Esophagus muscularis mucosa (tissue), 4 donors: ENCODE measurements at places on chromosomes 12 and 14. TPM values are rescaled to one million over a fixed set of nuclear protein-coding genes. Genes with fewer than 3 reads are reported as not detected.

The FBXW8 gene
- total RNA-seq = 13.7 TPM

DNA sequence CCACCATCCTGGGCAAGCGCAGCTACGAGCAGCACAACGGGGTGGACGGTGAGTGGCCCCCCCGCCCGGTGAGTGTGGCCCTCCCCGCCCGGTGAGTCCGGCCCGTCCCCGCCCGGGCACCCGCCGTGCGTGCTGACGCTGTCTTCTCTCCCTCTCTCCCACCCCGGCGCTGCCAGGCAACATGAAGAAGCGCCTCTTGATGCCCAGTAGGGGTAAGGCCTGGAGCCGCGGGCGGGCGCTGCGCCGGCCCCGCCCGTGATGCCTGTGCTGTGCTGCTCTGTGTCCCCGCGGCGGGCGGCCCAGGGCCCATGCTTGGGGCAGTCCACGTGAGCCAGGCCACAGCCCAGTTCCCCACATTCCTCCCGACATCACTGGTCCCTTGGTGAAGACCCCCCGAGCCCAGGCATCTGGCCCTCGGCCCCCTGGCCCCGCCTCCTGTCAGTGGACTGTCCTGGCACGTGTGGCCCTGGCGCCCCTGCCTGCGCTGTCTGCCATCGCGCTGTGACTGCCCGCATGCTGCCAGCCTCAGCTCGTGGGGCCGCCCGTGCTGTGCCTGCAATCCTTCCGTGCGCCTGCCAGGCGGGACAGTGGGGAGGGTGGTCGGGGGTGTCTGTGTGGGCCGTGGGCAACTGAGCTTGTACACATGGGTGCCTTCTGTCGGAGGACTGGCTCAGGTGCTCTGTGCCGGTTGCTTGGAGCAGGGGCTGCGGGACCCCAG is 7.9 kb upstream of the CRIP2 start:
- no peaks in the 10 kb centered on the region for H3K27me3 ChIP-seq
- no peak overlapping the region for H3K4me3 ChIP-seq
- H3K4me1 ChIP-seq = peaks cover 42% of the 10 kb centered on the region
- no peak for DNase-seq
- no peak overlapping the region for H3K27ac ChIP-seq
- peaks cover 90% of the 10 kb centered on the region for H3K36me3 ChIP-seq

- peaks cover 5% of the 10 kb centered on the region for H3K36me3 ChIP-seq
- peaks cover 42% of the 10 kb centered on the region for H3K4me1 ChIP-seq
- peak overlapping the region; percentile 91 for H3K4me3 ChIP-seq
- no peak for DNase-seq
Observed at GRCh38 chr12:107761502-107761904, 566 bp upstream of the PRDM4 start.

DNA sequence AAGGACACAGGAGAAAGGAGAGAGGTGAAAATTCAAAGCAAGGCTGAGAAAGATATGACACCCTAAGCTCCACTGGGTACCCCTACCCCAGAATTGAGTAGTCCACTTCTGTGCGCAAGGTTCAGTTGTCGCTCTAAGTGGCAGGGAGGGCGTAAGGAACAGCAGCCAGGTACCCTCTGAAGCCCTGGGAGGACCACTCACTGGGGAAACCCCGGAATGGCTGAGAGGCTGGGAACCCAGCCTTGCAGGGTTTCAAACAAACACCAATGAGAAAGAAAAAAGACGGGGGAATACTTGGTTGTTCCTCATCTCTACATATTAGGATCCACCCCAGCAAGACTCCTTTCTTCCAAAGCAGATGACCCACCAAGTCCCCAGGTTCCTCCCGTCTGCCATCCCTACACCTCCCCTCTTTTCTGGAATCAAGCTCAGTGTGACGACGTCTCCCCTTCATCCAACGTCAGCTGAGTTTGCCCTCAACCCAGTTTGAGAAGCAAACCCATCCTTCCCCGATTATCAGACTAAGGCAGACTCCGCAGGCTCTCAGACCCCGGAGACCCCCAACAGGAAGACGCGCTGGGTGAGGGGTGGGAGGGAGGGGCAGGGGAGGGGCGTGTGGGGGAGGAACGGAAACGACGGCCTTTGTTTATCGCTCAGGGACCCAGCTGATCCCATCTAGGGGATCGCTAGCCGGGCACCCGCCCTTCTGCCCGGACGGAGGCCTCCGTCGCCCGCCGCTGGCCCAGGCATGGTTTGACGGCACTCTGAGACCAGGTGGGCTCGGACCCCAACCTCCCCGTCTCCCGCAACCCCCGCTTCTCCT is 795 bp downstream of the LMBR1L start:
- H3K4me3 ChIP-seq = peak overlapping the region; percentile 89
- no peaks in the 10 kb centered on the region for H3K27me3 ChIP-seq
- no peak for DNase-seq
- no peaks in the 10 kb centered on the region for H3K36me3 ChIP-seq

DNA sequence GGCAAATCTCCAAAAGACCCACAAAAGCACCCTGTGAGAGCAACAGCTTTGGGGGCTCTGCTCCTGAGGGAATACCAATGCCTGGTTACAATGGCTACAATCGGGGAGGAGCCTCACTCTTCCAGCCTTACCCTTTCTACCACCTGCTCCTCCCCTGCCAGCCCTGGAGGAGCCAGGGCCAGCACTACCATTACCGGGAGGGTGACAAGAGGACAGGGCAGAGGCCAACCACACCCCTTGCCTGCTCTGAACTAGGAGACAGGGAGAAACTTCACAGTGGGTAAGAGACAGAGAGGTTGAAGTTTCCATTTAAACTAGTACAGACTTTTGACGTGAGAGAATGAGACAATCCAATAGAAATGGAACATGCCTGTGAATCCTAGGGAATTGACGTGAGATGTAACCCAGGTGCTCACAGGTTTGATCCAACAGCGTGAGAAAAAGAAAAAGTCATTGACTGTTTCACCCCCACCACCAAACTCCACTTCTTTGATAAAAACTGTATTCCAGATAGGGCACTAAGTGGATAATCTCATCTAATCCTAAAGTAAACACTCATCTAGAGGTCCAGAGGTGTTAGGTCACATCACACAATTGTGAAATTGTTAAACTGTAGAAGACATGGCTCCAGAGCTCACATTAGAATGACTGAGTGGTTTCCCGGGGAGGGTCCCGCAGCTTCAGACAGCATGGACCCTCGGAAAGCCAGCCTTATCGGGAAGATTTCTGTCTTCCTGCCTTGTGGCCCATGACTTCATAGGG is 8.4 kb upstream of the TC2N start:
- peaks cover 25% of the 10 kb centered on the region for H3K4me1 ChIP-seq
- H3K27ac ChIP-seq = no peak overlapping the region
- H3K4me3 ChIP-seq = no peak overlapping the region
- H3K27me3 ChIP-seq = no peaks in the 10 kb centered on the region

The TSHR gene
- total RNA-seq = not detected

The HSPA2 gene
- total RNA-seq = 334 TPM

DNA sequence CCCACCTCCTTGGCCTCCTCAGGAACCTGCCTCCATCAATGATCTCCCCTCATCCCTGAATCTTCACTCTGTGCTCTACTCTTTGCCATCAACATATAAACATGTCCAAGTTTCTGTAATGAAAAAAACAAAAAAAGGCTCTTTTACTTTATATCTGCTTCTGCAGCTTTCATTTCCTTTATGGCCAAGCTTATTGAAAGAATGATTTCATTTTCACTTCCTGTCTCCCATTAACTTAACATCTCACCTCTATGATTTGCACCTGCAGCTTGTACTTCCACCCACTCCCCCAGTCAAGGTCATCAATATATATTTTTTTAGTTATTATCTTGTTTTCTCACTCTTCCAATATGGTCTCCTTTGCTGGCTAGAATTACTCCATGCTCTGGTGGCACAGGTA is 15.6 kb upstream of the RNU6-7 start:
- no peaks in the 10 kb centered on the region for H3K4me1 ChIP-seq
- H3K27me3 ChIP-seq = no peaks in the 10 kb centered on the region
- DNase-seq = no peak
- H3K36me3 ChIP-seq = no peaks in the 10 kb centered on the region

DNA sequence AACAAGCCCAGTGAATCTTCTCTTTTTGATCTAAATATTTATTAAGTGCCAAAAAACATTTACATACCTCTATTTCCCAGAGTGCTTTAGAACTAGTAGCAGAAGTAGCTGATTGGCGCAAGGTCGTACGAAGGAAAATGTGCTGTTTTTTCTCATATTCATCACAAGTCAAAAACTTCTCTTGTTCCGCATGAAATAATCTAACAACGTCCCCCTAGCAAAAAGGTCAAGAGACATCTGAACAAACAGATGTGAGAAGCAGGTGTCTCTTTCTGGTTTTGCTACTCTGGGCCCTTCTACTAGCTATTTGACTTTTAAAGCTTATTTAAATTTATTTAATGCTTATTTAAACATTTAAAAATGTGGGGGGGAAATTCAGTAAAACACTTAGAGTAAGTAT is 117.8 kb downstream of the ITPR2 start:
- no peak overlapping the region for H3K27ac ChIP-seq
- no peaks in the 10 kb centered on the region for H3K36me3 ChIP-seq
- DNase-seq = no peak

DNA sequence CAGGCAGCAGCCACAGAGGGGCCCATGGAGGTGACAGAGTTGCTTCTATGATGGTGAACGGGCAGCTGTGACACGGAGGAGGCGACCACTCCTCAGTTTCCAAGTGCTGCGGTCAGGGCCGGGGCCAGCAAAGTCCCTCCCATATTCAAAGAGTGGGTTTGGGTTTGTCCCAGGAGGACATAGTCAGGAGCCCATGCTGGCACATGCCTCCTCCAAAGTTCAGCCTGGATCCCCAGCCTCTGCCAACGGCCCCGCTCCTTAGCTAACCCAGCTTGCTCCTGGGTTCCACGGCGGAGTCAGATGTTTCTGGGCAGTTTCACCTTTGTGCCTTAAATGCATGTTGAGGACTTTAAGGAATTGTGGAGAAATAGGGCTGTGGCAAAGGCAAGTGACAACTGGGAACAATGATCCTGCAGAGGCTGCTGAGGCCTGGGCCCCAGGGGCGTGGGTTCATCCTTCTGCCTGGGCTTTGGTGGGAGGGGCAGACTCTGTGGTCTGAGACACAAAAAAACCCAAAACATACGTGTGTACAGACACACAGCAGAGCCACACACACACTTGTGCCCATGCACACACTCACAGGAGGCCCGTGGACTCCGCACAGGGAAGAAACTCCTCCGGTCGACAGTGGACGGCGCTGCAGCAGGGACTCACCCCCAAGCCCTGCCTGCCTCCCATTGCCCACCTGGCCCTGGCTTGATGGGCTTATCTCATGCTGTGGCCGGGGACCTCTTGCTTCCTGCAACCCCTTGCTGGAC is 399.4 kb downstream of the TMEM121 start:
- no peak overlapping the region for H3K27ac ChIP-seq
- H3K27me3 ChIP-seq = no peaks in the 10 kb centered on the region
- H3K36me3 ChIP-seq = no peaks in the 10 kb centered on the region
- DNase-seq = no peak
- H3K4me3 ChIP-seq = no peak overlapping the region

The CMA1 gene
- total RNA-seq = 2.6 TPM

DNA sequence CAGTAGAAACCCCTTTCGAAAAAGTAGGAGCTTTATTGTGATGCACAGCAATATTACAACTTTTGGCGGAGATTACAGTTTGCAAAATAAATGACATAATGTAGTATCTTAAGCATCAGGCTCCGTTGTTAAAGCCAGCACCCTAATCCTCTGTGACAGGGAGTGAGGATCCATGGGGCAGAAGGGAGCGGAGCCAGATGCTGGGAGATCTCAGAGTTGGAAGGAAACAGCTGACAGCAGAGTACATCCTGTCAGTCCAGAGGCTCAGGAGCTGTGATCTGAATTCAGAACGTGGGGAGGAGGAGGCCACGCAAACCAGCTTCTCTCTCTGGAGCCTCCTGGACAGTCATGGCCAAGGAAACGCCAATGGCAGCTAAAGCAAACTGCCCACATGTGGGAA is 55.7 kb downstream of the TMTC1 start:
- H3K4me1 ChIP-seq = peaks cover 83% of the 10 kb centered on the region
- peak overlapping the region; percentile 58 for H3K27ac ChIP-seq
- DNase-seq = no peak
- no peaks in the 10 kb centered on the region for H3K36me3 ChIP-seq

- H3K27ac ChIP-seq = no peak overlapping the region
- H3K36me3 ChIP-seq = no peaks in the 10 kb centered on the region
- no peak overlapping the region for H3K4me3 ChIP-seq
- no peak for DNase-seq
- H3K27me3 ChIP-seq = no peaks in the 10 kb centered on the region
Observed at GRCh38 chr14:39773387-39774126, 341.3 kb upstream of the FBXO33 start.

- no peak overlapping the region for H3K4me3 ChIP-seq
- H3K27ac ChIP-seq = no peak overlapping the region
- H3K4me1 ChIP-seq = peaks cover 8% of the 10 kb centered on the region
- DNase-seq = no peak
- no peaks in the 10 kb centered on the region for H3K36me3 ChIP-seq
Observed at GRCh38 chr12:39178837-39179236, 264.1 kb downstream of the KIF21A start.

DNA sequence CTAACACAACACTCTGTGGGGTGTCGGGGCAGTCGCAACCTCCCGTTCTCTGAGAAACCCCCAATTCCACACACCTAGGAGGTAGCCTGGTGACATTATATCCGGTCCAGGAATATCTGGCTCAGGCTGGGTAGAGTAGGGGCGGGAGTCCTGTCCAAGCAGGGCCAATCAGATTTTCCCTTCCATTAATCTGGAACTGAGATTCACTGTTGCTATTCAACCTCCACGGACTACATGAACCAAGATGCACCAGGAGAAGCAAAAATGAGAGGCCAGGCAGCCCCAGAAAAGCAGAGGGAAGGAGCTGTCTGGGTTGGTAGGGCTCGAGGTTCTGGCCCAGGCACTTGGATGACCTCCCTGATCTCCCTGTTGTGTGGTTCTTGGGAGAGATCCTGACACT is 51.0 kb downstream of the NINJ2 start:
- H3K4me3 ChIP-seq = no peak overlapping the region
- no peak overlapping the region for H3K27ac ChIP-seq
- H3K27me3 ChIP-seq = no peaks in the 10 kb centered on the region
- peaks cover 53% of the 10 kb centered on the region for H3K4me1 ChIP-seq
- no peaks in the 10 kb centered on the region for H3K36me3 ChIP-seq

The SSPN gene
- 36.4 TPM for total RNA-seq

GRCh38 chr12:41103614-41104013 is 84.5 kb upstream of the PDZRN4 start:
- H3K36me3 ChIP-seq = no peaks in the 10 kb centered on the region
- no peak for DNase-seq
- H3K4me3 ChIP-seq = no peak overlapping the region
- H3K27me3 ChIP-seq = no peaks in the 10 kb centered on the region
- H3K27ac ChIP-seq = no peak overlapping the region

GRCh38 chr12:10501030-10501429 is 4.7 kb upstream of the EIF2S3B start:
- H3K4me1 ChIP-seq = no peaks in the 10 kb centered on the region
- H3K27ac ChIP-seq = no peak overlapping the region
- DNase-seq = no peak
- H3K27me3 ChIP-seq = no peaks in the 10 kb centered on the region
- H3K36me3 ChIP-seq = no peaks in the 10 kb centered on the region

The SLCO1B1 gene
- not detected for total RNA-seq

GRCh38 chr14:43407706-43408105 is 1099.4 kb downstream of the FSCB start:
- no peaks in the 10 kb centered on the region for H3K27me3 ChIP-seq
- peaks cover 5% of the 10 kb centered on the region for H3K4me1 ChIP-seq
- no peak for DNase-seq
- no peaks in the 10 kb centered on the region for H3K36me3 ChIP-seq
- no peak overlapping the region for H3K4me3 ChIP-seq
